Aorta (tissue), 5 donors: ENCODE measurements at places on chromosomes 2 and 18. TPM values are rescaled to one million over a fixed set of nuclear protein-coding genes. Genes with fewer than 3 reads are reported as not detected.

- H3K27me3 ChIP-seq = no peaks in the 10 kb centered on the region
- H3K4me1 ChIP-seq = no peaks in the 10 kb centered on the region
- no peak overlapping the region for H3K27ac ChIP-seq
- no peaks in the 10 kb centered on the region for H3K36me3 ChIP-seq
Measured at GRCh38 chr18:12295389-12296086, 12.5 kb upstream of the TUBB6 start.

DNA sequence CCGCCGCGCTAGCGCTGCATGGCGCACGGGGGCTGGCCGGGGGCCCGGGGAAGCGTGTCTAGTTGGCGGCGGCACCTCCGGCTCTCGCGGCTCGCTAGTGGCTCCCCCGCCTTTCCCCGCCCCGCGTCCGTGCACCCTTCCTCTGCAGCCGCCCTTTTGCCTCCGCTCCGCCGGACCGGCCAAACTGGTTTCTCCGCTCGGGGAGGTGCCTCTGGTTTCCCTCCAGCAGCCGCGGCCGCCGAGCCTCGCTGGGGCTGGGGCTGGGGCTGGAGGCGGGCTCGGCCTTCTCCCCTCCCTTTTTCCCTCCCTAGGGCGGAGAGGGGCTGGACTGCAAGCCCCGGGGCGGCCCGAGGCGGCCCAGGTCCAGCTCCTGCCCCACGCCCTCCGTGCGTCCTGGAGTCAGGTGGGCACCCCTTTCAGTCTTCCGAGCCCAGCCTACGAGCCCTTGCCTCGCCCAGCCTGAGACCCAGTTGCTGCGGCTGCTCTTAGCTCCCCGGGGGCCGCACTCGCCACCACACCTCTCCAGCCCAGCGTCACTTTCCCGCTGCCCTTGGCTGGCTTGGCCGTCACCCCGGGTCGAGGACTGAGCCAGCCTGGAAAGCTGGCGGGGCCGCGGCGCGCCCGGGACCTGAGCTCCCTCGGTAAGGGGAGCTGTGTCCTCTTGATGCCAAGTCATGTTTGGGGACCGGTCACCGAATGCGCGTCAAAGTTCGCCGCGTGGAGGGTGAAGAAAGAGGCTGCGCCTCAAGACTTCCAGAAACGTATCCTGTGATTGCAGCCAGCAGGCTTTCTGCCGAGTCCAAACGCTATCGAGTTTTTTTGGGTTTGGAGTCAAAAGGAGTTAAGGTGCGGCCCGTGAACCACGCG is at the start of gene ATP8B1:
TSS of gene ATP8B1 (minus strand) at position 213 of the 867 bp plus-strand sequence. CDS start 71,508 bp downstream, outside the sequence.
- peak within 1 kb of the TSS; percentile 83 for H3K4me3 ChIP-seq
- no peaks in the 10 kb centered on the region for H3K36me3 ChIP-seq
- H3K27me3 ChIP-seq = no peaks in the 10 kb centered on the region
- peak within 1 kb of the TSS; percentile 85 for H3K27ac ChIP-seq
- H3K4me1 ChIP-seq = no peaks in the 10 kb centered on the region

- no peak for DNase-seq
- H3K27ac ChIP-seq = no peak overlapping the region
- no peaks in the 10 kb centered on the region for H3K4me1 ChIP-seq
Measured at GRCh38 chr18:66647671-66648070, 43.8 kb upstream of the CDH19 start.

DNA sequence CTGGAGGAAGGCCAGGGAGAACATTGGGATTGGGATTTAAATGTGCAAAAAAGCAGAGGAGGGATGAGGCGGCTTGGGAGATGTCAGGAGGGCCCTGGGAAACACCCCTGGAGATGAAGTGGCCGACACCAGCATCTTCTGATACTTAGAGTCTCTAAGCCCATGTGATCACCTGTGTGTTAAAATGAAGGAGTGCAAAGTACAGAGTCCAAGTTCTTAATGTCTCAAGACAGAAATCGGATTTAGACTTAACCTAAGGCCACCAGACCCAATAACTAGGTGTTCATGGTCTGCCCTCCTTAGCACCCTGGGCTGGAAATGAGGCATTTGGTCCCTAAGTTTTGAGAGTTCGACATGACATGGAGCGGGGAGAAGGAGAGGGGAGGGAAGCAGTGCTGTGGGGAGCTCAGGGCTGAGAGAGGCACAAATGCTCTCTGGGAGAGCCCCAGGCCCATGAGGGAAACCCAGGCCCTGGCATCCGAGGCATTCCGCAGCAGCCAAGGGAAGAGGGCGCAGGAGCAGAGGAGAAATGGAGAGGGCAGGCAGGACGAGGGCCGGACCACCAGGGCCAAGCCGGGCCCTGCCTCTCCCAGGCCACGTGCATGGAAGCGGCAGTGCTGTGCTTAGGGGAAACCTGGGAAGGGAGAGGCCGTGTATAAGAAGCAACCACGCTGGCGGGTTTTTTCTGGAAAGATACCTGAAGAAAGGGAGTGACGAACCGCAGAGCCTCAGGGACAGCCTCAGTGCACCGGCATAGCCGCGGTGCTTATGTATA is 63.3 kb downstream of the SFXN5 start:
- no peaks in the 10 kb centered on the region for H3K27me3 ChIP-seq
- H3K4me3 ChIP-seq = no peak overlapping the region
- DNase-seq = no peak
- no peak overlapping the region for H3K27ac ChIP-seq
- H3K4me1 ChIP-seq = no peaks in the 10 kb centered on the region

Gene GALR1
- under 0.01 TPM for polyA plus RNA-seq

GRCh38 chr2:32009516-32010256 is 1.1 kb downstream of the MEMO1 start:
- DNase-seq = peak; percentile 84
- H3K27ac ChIP-seq = peak overlapping the region; percentile 61
- H3K36me3 ChIP-seq = no peaks in the 10 kb centered on the region
- H3K27me3 ChIP-seq = no peaks in the 10 kb centered on the region

- no peaks in the 10 kb centered on the region for H3K27me3 ChIP-seq
- DNase-seq = peak; percentile 94
- H3K4me3 ChIP-seq = peak within 1 kb of the TSS; percentile 49
- H3K4me1 ChIP-seq = no peaks in the 10 kb centered on the region
- no peak within 1 kb of the TSS for H3K27ac ChIP-seq
Measured at GRCh38 chr18:2846636-2847316, at the start of gene EMILIN2. EMILIN2 (plus strand) TSS chr18:2847006; CDS start chr18:2847189, 183 bp downstream.

- no peaks in the 10 kb centered on the region for H3K4me1 ChIP-seq
- no peaks in the 10 kb centered on the region for H3K27me3 ChIP-seq
Measured at GRCh38 chr2:162300266-162300665, 18.2 kb downstream of the IFIH1 start.

GRCh38 chr2:156538083-156538504 is 101.9 kb downstream of the GPD2 start:
- no peaks in the 10 kb centered on the region for H3K4me1 ChIP-seq
- no peak overlapping the region for H3K4me3 ChIP-seq
- no peak for DNase-seq
- H3K27ac ChIP-seq = no peak overlapping the region
- no peaks in the 10 kb centered on the region for H3K36me3 ChIP-seq

Gene IL18RAP
- polyA plus RNA-seq = not detected

GRCh38 chr2:200042102-200042735 is 86.8 kb downstream of the MAIP1 start:
- H3K27me3 ChIP-seq = no peaks in the 10 kb centered on the region
- no peak overlapping the region for H3K4me3 ChIP-seq
- H3K36me3 ChIP-seq = no peaks in the 10 kb centered on the region
- DNase-seq = no peak

DNA sequence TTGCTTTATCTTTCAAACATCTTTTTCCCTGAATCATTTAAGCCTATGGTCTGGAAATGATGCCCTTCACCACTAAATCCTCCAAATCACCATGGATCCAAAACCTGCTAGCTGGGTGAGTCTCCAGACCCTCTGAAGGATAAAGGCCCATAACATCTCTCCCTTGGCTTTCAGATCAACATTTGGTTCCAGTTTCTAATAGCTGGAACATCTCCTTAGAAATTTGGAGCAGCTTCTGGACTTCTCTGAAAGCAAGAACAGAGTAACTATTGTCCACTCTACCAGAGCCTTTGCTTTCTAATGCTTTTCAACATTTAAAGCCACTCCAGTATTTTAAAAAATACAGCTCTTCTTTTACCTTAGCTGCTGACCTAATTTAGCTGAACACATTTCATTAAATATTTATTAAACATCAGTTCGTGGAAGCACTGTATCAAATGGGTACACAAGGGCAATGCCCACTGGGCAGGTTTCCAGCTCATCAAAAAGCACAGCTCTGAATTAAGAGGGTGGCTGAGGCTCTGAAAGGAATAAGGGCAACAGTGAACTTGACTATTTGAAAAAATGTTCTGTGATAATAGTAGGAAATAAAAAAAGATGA is 75.3 kb downstream of the GALNT3 start:
- H3K27me3 ChIP-seq = no peaks in the 10 kb centered on the region
- no peaks in the 10 kb centered on the region for H3K4me1 ChIP-seq
- no peak for DNase-seq
- no peaks in the 10 kb centered on the region for H3K36me3 ChIP-seq
- H3K4me3 ChIP-seq = no peak overlapping the region
- no peak overlapping the region for H3K27ac ChIP-seq

- no peak overlapping the region for H3K4me3 ChIP-seq
- no peaks in the 10 kb centered on the region for H3K36me3 ChIP-seq
- H3K27me3 ChIP-seq = no peaks in the 10 kb centered on the region
Measured at GRCh38 chr18:3683483-3683882, 233.5 kb downstream of the TGIF1 start.

DNA sequence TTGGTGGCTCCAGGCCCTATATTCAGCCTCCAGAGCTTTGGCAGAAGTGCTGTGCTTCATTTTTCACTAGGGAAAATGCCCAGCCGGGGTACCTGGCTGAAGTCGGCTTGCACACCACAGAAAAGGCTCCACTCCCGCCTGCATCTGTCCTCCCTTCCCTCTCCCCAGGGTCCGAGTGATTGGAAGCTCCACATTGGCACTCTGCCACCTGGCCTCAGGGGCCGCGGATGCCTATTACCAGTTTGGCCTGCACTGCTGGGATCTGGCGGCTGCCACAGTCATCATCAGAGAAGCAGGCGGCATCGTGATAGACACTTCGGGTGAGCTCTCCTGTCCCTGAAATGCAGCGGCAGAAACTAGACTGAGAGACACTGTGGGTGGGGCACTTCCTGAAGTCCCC is 47.4 kb downstream of the IMPA2 start:
- H3K4me1 ChIP-seq = no peaks in the 10 kb centered on the region
- no peak for DNase-seq
- H3K36me3 ChIP-seq = no peaks in the 10 kb centered on the region
- H3K27me3 ChIP-seq = no peaks in the 10 kb centered on the region

GRCh38 chr2:238336151-238336550 is 15.8 kb downstream of the TRAF3IP1 start:
- DNase-seq = no peak
- H3K27me3 ChIP-seq = no peaks in the 10 kb centered on the region
- H3K4me1 ChIP-seq = no peaks in the 10 kb centered on the region
- H3K36me3 ChIP-seq = no peaks in the 10 kb centered on the region
- H3K4me3 ChIP-seq = no peak overlapping the region

Gene FAHD2B
- polyA plus RNA-seq = 20.0 TPM

DNA sequence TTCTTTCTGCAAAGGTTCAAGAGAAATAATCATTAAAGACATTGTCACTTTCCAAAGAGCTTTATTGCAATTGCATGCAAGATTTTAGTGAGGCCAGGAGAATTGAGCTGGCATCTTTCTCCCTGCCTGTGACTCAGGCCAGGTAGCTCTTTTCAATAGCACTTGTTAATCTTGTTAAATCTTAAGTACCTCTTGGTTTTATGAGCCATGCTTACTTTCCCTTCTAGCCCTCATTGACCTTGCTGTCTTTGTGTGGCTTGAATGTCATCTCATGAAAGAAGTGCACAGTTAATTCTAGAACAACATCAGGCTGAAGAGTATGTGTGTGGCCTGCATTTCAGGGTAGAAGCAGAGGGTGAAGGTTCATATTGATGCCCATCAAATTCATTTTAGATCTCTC is 14.8 kb upstream of the LGALSL start:
- DNase-seq = no peak
- H3K27ac ChIP-seq = no peak overlapping the region
- H3K27me3 ChIP-seq = no peaks in the 10 kb centered on the region
- no peaks in the 10 kb centered on the region for H3K4me1 ChIP-seq

DNA sequence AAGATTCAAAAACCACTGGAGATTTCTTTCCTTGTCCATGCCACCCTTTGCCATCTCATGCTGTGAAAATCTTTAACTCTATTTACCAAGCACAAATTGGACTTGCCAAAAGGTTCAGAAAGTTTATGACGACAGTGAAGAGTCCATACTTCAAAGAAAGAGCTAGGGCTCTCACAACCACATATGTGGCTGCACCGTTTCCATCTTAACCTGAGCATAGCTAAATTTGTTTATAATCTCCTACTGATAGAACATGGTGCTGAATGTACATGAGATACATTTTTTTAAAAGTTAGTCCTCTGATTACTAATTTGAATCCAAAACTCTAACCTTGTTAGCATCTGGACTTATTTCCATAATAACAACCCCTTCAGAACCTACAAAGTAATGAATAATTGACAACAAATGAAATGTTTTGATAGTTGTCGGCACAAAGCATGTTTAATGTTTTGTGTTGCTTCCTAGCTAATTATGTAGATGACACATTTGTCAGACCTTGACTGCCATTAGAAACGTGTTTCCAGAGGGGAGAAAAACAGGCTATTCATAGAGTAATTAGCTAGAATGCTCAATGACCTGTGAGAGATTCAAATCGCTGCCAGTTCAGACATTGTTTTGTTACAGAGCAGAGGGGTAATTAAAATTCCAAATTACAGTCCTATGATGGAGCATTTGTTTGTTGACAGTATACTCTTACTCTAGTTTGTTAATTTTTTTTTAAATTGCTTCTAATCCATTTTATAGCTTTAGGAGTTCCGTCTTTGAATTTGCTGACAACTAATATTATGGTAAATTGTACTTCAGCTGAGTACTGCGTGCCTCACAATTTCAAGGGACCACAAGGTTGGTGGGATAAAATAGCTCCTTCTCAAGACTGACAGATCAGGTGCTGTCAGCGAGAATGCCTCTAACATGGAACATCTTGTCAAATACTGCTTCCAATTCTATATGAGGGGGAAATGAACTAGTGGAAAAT is 31.8 kb downstream of the ARHGAP15 start:
- H3K27ac ChIP-seq = no peak overlapping the region
- H3K4me3 ChIP-seq = no peak overlapping the region
- H3K36me3 ChIP-seq = no peaks in the 10 kb centered on the region
- peaks cover 2% of the 10 kb centered on the region for H3K4me1 ChIP-seq
- no peaks in the 10 kb centered on the region for H3K27me3 ChIP-seq

GRCh38 chr2:224892574-224893204 is 149.6 kb downstream of the DOCK10 start:
- H3K4me1 ChIP-seq = no peaks in the 10 kb centered on the region
- no peak overlapping the region for H3K27ac ChIP-seq
- H3K4me3 ChIP-seq = no peak overlapping the region
- no peaks in the 10 kb centered on the region for H3K27me3 ChIP-seq
- H3K36me3 ChIP-seq = no peaks in the 10 kb centered on the region

Gene UGT1A5
- polyA plus RNA-seq = not detected

DNA sequence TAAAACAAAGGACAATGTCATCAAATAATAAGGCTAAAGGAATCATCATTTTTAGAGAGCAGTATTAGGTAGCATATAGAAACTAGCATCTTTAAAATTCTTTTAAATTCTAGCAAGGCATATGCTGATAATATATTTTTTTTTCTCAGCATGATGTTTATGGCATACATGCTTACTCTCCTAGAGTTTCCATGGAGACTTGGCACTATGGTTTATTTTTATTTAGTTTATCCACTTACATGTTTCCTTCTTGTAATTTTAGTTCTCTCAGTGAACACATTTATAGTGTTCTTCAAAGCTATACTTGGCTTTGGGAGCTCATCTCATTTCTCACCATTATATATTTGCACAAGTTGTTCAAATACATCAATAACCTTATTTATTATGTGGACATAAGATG is 413.8 kb upstream of the LINC00305 start:
- H3K4me3 ChIP-seq = no peak overlapping the region
- no peak overlapping the region for H3K27ac ChIP-seq
- no peak for DNase-seq
- H3K27me3 ChIP-seq = no peaks in the 10 kb centered on the region

Gene PAX8
- not detected for polyA plus RNA-seq

GRCh38 chr2:36912695-36913094 is 53.6 kb downstream of the STRN start:
- no peaks in the 10 kb centered on the region for H3K27me3 ChIP-seq
- no peaks in the 10 kb centered on the region for H3K4me1 ChIP-seq
- no peak for DNase-seq
- H3K27ac ChIP-seq = no peak overlapping the region
